ENCODE measurements at places on chromosomes 7 and 10. TPM values are rescaled to one million over a fixed set of nuclear protein-coding genes. Genes with fewer than 3 reads are reported as not detected.
A peak's percentile ranks its signal among the peaks of the same experiment; 100 is the strongest.

GPC2 gene
- total RNA-seq, result 3.9 TPM

TRIM50 gene
- 0.20 TPM for total RNA-seq

TMEM139 gene
- 1.1 TPM for total RNA-seq

VWDE gene
- total RNA-seq, result 0.39 TPM

HERC4 gene
- total RNA-seq, result 77.9 TPM

GPR22 gene
- total RNA-seq, result 0.20 TPM

LRRTM3 gene
- 1.6 TPM for total RNA-seq

PDCD4 gene
- total RNA-seq, result 205 TPM

PRRT4 gene
- 4.1 TPM for total RNA-seq

NODAL gene
- total RNA-seq, result not detected

OR6V1 gene
- not detected for total RNA-seq

AOAH gene
- 5.8 TPM for total RNA-seq

ABCB4 gene
- total RNA-seq, result 6.3 TPM

FFAR4 gene
- total RNA-seq, result 1.6 TPM

GRCh38 chr10:74892839-74893238 lies 66.4 kb downstream of the KAT6B start:
- DNase-seq, result no peak

DNA sequence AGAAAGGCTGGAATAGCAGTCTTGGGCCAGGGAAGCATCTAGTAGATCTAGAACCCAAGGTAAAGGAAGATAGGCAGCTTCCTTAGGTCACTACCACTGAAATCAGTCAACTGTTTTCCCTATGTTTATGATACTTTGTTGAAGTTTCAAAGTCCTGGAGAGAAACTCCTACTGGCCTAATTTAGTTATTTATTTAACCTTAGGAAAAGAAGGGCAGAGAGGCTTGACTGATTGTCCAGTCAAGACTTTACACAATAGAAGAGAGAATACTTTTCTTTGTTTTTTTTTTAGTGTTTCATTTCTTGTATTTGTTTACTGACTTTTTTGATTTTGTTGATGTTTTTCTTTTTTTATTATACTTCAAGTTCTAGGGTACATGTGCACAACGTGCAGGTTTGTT lies 138.9 kb upstream of the PHYHIPL start:
- no peak for DNase-seq

DNA sequence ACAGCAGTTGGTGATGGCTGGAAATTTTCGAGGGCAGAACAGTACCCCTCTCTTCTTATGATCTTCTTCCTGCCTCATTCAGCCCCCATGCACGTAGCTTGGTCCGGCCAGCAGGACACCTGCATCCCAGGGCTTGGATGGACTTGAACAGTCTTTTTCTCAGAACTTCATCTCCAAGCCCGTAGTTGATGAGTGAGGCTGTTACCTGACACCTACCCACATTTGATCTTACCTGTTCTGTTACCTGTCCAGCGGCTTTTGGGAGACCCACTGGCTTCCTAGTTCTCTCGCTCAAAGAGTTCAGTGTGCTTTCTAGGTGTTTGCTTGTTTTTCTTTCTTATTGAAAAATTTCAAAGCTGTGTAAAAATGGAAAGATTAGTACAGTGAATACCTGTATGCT lies 212.2 kb downstream of the CUX1 start:
- no peak for DNase-seq

DNA sequence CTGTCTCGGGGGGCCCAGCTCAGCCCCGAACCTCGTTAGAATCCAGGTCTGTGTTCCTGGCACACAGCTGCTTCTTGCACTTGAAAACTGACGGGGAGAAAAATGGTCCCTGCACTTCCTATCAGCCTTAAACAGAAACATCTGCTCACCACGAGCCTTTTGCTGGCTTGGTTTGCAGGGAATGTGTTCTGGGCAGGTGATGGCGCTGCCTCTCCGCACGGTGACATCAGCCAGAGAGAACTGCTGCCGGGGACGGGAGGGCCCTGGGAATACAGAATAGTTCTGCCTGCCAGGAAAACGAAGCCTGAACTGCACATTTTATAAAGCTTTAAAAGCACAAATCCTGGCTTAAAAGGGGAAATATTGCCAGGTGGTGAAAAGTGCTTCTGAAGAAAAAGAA lies 622.5 kb downstream of the TYW1 start:
- peak; percentile 53 for DNase-seq

DNA sequence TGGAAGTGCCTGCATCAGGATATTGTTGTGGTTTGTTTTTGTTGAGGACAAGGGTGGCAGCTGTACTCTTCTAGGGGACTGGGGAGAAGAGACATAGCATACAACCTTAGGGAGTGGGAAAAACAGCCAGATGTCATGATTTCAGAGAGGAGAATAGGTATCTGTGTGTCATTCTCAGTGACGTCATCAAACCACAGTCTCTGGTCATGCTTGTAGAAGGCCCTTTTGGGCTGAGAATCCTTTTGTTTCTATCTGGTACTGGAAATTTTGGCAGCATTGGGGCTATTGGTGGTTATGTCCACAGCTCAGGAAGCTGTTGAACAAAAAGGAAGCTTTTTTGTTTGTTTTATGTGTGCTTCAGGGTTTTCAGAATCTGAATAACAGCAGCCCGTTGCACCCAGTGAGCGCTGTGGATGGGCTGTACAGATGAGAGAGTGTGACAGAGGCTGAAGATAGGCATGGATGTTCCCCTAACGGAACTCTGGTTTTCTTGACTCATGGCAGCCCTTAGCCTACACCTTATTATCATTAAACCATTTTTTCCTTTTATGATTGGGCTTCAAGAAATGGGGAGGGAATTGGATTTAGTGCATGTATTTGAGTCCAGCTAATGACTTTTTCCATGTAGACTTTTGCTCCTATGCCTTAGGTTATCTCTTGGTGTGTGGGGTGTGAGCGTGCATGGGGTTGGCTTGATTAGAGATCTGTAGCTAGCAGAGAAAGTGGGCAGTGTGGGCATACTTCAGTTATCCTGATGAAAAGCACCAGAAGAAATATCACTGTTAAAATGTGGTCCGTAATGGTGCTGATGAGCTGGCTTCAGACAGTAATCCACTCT lies 65.7 kb downstream of the SND1 start:
- DNase-seq, result no peak

GRCh38 chr10:68989317-68989990 lies 851 bp downstream of the KIFBP start:
- DNase-seq, result no peak

DNA sequence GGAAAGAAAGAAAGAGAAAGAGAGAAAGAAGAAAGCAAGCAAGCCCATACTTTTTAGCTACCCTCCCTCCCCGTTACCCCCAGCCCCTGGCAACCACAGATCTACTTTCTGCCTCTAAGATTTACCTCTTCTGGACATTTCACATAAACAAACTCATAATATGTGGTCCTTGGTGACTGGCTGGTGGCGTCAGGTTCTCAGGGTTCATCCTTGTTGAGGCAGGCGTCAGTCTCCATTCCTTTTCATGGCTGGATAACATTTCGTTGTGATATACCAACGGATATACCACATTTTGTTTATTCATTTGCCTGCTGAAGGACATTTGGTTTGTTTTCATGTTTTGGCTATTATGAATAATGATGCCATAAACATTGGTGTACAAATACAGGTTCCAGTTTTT lies 30.5 kb downstream of the CDH23 start:
- no peak for DNase-seq

DNA sequence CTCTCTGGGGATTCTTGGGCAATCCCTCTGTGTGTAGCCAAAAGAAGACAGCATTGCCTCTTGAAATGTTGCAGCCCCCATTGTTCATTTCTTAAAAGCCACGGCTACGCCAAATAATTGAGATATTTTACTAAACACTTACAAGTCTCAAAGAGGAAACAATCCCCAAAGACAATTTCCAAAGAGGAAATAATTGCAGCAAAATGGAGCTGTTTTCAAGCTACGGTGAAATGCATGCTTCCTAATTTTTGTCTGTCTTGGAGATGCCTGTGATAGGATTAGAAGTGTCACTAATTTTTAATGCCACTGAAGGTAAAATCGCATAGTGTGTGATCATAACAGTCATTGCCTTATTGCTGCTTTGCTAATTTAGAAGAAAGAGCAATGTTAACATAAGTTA lies 72.9 kb upstream of the NAMPT start:
- DNase-seq, result no peak

- no peak for DNase-seq
These were observed 43.4 kb upstream of the DNAJB6 start for GRCh38 chr7:157293413-157293788.

DNA sequence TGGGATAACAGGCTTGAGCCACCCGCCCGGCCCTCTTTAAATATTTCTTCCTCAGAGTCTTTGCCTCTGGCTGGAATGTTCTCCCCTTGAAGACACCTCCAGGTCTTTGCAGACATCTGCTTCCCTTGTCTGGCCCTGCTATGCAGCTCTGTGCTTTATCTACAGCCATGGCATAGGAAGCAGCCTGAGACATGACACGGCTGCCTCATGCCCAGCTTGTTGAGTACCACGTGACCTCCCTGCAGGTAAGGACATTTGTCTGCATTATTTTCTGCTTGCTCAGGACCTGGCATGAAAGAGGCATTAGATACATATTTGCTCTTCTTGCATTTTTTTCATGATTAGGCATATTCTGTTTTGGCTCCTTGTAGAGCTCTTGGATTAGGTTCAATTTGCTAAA lies 113.8 kb upstream of the KLF6 start:
- no peak for DNase-seq

Data from skin of body (tissue), 3 donors.